ENCODE measurements at places on chromosomes 4 and X.

DNA sequence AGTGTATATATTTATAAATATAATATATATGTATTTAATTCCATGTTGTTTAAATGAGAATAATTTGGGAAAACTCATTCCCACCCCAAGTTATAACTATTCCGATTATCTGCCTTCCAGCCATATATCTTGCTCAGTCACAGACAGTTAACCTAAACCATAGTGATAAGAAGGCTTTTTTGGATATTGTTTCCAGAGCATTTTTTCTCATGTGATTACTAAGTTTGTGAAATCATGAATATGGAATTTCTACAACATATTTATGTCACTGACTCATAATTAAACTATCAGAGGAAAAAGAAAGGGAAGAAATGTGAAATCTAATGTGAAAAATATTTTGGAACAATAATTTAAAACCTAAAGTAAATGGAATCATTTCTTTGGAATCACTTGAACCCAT is 1163.5 kb upstream of the PABPC4L start:
- no peak for DNase-seq

DNA sequence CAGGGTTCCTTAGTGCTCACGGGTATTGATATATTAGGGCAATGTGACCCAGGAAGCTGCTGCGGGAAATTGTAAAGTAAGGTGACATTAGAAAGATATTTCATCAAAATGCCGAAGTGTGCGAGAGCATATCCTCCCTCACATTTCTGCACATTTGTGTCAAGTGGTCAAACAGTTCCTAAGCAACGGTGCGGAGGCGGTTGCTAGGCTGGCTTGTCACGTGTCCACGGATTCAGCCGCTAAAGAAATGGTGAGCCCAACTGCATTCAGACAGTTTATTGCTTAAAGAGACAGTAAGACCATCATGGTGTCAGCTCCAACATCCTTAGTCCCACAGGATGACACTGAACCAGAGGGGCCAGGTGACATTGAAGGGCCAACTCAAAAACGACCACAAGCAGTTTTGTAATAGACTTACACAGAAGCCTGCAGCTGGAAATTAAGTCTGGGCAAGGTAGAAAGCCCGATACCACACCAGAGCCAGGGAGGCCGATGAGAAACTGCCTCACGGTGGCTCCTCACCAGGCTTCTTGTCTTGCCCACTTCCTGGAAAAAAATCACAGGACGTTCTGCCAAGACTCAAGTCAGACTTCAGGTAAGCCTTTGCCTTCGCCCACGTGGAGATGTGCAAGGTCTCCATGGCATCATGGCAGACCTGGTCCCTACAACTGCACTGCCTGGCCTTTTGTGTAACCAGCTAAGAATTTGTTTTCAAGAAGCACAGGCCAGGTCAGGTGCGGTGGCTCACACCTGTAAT is 50.4 kb downstream of the USP11 start:
- peak; percentile 28 for DNase-seq

DNA sequence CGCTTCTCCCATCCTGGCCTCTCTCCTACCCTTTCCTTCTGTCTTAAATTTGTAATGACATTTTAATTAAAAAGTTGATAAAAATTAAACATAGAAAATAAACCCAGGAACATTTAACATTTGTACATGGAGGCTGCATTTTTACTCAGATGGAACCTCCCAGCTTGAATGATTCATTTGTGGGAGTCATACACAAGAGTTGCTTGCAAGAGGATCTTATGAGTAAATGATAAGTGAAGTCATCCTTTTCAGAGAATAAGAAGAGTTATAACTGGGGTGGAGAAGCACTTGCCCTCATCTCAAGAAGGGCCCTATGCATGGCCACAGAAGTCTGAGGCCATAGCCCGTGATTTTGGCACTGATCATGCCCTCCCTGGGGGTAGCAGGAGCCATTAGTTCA is 482.9 kb upstream of the BOD1L1 start:
- DNase-seq: no peak

DNA sequence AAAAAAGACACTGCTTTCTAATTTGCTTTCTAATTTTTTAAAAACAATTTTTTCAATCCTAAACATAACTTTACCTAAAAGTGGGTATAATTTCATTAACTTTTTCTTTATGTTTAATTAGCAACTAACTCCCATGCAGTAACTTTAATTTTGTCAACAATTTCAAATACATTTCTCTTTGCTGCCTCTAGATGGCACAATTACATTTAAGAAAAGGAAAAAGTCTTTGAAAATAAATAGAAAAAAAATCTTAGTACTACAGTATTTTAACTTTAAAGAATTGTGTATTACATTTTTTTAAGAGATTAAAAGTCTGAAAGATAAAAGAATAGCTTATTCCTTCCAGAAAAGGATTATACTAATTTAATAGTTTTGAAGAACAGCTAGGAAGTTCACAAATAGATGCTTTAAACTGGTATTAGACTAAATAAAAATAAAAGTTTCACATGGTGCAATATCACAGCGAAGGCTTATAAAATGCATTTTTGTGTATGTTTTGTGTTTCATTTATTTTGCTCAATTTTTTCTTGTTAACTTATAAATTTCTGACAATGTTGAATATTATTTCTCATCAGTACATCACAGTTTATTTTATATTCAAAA is 105.1 kb downstream of the ADGRA3 start:
- DNase-seq: peak; percentile 61

DNA sequence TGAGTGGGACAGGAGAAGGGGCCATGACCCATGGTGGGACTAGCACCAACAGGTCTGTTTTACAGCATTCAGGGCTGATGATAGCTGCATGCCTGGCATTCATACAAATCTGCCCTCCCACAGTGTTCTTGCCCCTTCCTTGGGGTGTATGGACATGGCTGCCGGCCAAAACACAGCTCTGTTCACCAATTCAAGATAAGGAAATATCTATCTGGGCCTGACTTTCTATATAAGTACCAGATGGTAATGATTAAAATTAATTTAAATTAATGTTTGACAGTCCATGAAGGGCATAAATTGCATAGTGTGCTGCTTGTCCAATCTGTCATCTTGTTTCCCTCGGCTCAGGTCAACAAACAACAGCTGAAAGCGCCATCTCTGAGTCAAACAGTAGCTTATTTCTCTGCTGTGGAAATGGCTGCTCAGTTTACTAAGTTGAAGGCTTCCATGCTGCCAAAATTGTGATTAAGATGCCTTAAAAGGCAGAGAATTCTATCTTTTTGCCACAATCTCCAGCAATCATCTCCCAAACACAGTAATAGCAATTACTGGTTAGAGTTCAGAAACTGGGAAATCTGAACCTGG is 67.0 kb upstream of the TSPAN7 start:
- DNase-seq: no peak
